Foreskin melanocyte (primary cell): ENCODE measurements at places on chromosomes 13 and 19.

DNA sequence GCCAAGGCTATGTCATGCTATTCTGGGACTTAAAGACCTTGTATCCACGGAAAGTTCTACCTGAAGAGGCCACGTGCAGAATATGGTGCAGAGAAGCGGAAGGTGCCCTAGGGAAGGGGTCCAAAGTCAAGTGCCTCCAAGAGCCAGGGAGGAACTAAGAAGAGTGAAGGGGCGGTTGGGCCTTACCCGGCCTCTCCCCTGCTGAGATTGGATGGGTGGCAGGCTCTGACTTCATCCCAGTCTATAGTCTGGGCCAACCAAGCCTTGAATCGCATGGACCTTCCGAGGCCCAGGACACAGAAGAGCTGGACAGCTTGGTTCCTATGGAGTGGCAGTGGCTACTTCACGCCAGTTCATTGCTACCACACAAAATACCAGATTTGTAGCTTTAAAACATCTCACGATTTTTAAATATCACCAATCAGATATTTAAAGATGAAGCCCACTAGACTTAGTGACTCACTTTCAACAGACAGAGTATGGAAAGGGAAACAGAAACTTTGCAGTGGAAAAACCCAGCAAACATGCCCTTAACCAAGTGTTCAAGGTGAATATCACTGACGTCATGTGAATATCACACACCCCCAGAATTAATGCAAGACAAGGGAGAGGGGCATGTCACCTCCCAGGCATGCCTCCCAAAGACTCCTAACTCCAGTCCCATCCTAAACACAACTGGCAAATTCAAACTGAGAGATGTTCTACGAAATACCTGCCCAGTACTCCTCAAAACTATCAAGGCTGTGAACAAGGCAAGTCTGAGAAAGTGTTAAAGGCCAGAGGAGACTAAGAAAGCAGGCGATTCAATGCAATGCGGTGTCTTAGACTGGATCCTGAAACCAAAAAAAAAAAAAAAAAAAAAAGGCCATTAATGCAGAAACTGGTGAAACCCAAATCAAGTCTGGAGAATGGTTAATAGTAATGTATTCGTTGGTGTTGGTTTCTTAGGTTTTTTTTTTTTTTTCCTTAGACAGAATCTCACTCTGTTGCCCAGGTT is 10.2 kb downstream of the C19orf12 start:
- no peak for DNase-seq

GRCh38 chr13:110331362-110331761 is 24.3 kb downstream of the COL4A2 start:
- no peak for DNase-seq

DNA sequence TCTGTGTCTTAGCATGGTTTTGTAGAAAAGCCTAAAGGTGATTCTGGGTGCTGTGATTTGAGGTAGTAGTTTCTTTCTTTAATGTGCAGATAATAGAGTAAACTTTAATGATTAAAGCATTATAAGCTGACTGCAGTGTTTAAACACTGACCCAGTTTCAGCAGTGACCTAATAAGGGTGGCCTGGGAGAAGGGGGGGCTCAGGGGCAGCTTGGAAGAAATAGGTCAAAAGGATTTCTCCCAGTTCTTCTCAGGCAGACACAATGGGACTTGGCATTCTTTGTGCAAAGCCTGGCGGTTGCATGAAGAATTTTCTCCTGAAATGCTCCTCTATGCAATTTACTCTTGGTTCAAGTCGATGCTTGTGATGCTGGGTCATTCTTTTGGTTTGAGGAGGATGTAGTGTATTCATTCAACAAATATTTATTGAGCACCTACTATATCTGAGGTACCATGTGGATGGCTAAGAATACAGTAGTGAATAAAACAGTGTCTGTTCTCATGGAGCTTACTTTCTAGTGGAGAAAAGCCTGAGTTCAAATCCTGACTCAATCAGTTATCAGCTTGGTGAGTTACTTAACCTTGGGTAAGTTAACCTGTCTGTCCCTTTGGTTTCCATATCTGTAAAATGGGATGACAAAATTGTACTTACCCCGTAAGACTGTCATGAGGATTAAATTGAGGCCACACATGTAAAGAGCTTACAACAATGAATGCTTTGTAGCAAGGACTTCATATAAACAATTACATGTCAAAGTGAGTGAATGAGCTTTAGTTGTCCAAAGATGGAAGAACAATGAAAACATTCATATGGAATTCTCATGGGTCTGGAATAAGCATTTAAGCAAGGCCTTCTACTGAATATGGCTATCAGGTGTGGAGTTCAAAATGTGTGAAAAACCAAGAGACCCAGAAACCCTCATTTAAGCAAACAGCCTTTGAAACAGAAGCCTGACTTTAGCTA is 210.2 kb downstream of the KCNRG start:
- peak; percentile 83 for DNase-seq

DNA sequence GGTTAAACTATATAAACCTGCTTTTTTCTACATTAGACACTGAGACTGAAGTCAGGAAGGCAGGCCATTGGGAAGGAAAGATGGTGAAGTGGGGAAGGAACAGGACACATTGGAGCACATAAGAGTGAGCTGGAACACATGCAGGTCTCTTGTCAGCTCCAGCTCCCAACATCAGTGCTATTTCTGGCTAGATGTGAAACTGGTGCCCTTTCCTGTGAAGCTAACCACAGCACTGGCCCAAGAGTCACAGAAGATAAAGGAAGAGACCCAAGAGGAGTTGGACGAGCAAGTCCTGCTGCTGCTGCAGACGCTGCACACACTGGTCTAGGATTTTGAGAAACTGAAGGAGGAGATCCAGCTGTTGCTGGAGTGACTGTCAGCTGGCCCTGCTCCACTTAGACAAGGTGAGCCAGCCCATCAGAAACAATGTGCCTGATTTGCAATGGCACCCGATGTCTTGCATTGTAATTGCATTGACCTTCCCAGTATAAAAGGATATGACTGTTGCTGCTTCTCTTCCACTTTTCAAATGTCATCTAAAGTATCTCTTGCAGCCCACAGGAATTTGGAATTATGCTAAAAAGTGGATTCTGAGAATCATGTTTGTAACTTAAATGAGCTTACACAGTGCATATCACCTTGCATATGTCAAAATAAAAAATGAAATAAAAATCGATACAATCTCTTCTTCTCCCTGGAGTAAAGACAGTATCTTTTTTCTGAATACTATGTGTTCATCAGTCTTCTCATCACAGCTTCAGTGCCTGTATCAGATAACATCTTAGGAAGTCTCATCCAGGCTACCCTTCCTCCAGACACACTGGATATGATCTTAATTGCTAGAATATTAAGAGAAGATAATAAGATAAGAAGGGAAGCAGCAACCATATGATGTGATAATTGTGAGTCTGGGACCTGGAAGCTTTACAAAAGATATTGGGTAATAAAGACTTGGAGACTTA is 230.7 kb upstream of the SPRY2 start:
- no peak for DNase-seq

- DNase-seq: no peak
These were observed 148.6 kb downstream of the SLITRK6 start for GRCh38 chr13:85650613-85651012.

GRCh38 chr19:37221136-37221535 is 3.1 kb downstream of the ZNF383 start:
- DNase-seq: no peak

GRCh38 chr13:106178816-106179215 is 356.6 kb downstream of the EFNB2 start:
- DNase-seq: peak; percentile 32
